Stimulated activated CD4-positive, alpha-beta T cell treated with anti-CD3 and anti-CD28 coated beads, Interleukin-12 subunit alpha, Interleukin-12 subunit beta, amount 100 ng/mL, for 4 hours (primary cell): ENCODE measurements at places on chromosomes 11 and 22.

- DNase-seq, result no peak
These were observed 1.7 kb upstream of the NUDT8 start for GRCh38 chr11:67631411-67631810.

DNA sequence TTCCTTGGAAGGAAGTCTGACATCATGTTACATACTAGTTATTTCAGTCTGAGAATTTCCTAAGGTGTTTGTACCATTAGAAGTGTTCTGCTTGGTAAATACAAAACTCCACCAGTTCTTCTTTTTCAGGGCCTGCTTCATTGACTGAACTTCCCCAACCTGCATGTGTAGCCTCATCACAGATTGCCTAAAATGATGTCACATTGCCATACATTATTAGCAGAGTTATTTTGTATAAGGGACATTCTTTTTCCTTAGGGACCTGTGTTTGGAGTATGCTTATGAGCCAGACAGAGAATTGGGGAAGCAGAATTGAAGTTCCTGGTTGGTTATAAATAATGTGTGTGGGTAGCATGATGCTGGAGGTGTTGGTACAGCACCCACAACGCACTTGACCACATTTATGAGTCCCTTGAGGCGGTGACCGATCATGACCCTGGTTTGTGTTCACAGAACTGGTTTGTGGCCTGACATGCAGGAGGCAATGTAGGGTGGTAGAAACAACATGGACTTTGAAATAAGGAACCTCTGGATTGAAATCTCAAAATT is 16.4 kb upstream of the MMP7 start:
- no peak for DNase-seq

DNA sequence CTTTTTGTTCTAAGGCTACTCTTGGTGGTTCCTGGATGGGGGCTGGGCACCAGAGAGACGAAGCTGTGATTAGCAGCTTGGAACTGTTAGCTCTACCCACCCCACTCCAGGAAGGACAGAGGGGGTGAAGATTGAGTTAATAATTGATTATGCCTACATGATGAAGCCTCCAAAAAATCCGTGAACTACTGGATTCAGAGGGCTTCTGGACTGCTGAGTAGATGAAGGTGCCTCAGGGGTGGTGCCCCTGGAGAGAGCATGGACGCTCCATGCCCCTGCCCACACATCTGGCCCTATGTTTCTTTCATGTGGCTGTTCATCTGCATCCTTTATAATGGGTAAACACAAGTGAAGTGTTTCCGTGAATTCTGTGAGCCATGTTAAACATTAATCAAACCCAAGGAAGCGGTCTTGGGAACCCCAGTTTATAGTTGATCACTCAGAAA is 47.3 kb upstream of the CYP2D6 start:
- DNase-seq, result no peak

GRCh38 chr11:111406091-111406490 is 27.0 kb upstream of the POU2AF1 start:
- DNase-seq, result no peak

DNA sequence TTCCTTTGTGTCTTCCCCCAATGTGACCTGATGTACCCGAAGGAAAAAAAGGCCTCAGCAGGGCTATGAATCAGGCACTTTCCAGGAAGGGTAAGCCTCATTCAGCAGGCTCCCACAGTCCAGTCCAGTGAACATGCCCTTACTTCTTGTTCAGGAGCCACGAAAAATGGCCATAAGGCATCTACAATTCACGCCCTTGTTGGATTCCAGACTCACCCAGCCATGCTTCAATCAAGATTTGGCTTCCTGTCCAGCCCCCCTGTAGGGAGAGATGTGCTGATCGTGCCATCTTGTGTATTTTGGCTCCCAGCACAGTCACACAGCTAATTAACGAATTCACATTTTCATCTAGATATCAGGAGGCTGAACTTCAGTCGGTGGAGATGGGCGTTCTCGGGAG is 9.9 kb upstream of the KCNJ5 start:
- DNase-seq, result no peak

GRCh38 chr22:44850946-44851345 is 98.6 kb downstream of the ARHGAP8 start:
- DNase-seq, result no peak

- no peak for DNase-seq
These were observed 121.2 kb upstream of the TIMP3 start for GRCh38 chr22:32680277-32680676.
